MV-4-11 (cell line): ENCODE measurements at places on chromosomes 3 and 15.

DNA sequence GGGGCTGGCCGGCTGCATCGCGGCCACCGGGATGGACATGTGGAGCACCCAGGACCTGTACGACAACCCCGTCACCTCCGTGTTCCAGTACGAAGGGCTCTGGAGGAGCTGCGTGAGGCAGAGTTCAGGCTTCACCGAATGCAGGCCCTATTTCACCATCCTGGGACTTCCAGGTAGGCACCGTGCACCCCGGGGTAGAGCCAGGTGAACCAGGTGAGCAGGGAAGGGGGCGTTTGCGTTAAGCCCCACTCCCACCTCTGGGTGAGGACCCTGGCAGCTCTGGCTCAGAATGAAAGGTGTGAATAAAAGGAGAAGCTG is 267 bp downstream of the CLDN18 start:
- no peak for DNase-seq

GRCh38 chr3:52036222-52036694 is 20.1 kb downstream of the DUSP7 start:
- no peak for DNase-seq

DNA sequence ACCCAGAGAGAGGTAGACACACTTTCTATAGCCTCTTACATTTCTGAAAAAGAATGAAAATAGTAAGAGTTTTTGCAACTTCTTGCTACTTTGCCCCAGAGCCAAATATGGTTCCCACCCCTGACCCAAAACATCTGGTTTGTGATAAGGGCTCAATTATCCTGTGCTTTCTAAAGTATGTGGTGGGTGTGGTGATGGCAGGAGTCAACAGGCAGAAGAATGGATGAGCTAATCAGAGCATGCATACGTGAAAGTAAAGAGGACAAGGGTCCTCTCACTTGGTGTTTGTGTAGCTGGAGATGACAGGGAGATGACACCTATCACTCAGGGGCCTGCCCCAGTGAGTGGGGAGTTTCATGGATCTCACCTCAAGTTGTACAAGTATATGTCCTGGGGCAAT is 19.1 kb downstream of the KBTBD8 start:
- DNase-seq = no peak

GRCh38 chr15:76155731-76156130 is 95.9 kb downstream of the TMEM266 start:
- no peak for DNase-seq

GRCh38 chr3:195227871-195228270 is 43.1 kb downstream of the XXYLT1 start:
- DNase-seq = no peak

GRCh38 chr15:31069360-31070000 is 32.0 kb downstream of the TRPM1 start:
- DNase-seq = no peak

GRCh38 chr3:177212278-177212610 is 15.0 kb upstream of the TBL1XR1 start:
- no peak for DNase-seq

DNA sequence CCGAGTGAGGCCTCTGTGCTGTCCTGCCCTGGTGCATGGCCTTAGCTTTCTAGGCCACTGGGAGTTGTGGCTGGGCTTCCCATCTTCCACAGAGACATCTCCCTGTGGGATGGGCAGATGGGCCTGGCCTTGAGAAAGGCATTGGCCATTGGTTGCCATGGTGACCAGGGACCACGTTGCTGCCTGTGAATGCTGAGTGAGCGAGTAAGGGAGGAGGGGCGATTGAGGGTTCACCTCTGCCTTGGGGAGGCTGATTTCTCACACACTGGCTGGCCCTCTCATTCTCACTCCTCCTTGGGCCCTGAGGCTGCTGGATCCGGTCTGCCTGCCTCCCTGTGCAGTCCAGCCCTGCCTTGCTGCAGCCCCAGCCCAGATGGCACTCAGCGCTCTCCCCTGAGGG is 26.4 kb upstream of the DOCK3 start:
- DNase-seq = no peak

GRCh38 chr3:133899311-133899710 is 3.6 kb upstream of the RAB6B start:
- no peak for DNase-seq

GRCh38 chr15:94305133-94305532 is 73.8 kb downstream of the MCTP2 start:
- DNase-seq = peak; percentile 39

DNA sequence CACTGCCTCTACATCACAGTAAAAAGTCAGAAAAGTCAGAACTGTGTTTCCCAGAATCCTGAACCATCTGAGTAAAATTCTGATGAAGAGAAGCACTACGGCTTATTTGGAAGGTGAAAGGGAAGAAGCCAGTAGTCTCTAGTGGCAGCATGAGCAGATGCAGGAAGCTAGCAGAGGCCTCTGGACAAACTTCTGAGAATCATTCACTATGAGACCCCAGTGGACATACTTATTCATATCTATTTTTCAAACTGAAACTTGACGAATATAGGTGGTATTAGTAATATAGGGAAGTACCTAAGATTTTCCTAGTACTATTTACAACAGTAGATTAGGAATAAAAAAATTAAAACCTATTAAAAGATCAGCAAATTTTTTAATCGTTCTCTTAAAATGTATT is 272.8 kb upstream of the TTC14 start:
- no peak for DNase-seq

DNA sequence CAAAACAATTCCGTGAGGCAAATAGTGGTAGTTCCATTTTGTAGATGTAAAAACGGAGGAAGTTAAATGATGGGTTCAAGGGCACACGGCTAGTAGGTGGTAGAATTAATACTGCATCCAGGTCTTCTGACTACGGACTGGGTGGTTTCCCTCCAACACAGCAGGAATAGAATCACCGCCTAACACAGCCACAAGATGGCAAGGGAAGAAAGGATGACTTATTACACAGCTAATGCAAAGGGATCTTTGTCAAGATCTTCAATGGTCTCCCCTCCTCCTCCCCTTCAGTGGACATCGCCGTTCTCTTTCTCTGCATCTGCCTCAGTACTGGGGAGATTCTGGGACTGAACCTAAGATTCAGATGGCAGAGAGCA is 524 bp upstream of the TOPBP1 start:
- DNase-seq = no peak

DNA sequence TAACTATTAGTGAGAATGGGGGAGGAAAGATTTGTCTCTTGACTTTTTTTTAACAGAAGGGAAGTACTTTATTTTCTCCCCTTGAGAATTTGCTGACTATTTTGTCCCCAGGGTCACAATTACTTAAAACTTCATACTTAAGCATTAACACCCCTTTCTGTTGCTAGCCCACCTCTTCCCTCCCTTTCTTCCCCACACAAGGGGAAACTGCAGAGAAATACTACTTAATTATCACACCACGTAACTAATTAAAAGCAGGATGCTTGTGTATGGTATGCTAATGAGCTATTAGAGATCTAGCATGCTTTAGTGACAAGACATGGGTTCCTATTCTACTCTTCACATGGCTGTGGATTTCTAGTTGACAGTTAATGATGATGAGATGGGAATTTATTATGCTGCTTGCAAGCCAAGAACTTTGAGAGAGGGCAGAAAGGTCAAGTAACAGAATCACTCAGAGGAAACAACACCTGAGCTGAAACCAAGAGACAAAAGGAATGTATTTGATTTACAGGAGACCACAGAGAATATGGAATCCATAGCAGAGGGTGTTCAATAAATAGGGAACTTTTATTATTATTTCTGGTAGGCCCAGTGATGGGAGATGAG is 179.2 kb downstream of the LSAMP start:
- DNase-seq = no peak

- no peak for DNase-seq
Measured at GRCh38 chr3:183873914-183874313, 10.8 kb downstream of the PARL start.

- peak; percentile 12 for DNase-seq
Measured at GRCh38 chr15:56205061-56205876, 38.4 kb downstream of the RFX7 start.

DNA sequence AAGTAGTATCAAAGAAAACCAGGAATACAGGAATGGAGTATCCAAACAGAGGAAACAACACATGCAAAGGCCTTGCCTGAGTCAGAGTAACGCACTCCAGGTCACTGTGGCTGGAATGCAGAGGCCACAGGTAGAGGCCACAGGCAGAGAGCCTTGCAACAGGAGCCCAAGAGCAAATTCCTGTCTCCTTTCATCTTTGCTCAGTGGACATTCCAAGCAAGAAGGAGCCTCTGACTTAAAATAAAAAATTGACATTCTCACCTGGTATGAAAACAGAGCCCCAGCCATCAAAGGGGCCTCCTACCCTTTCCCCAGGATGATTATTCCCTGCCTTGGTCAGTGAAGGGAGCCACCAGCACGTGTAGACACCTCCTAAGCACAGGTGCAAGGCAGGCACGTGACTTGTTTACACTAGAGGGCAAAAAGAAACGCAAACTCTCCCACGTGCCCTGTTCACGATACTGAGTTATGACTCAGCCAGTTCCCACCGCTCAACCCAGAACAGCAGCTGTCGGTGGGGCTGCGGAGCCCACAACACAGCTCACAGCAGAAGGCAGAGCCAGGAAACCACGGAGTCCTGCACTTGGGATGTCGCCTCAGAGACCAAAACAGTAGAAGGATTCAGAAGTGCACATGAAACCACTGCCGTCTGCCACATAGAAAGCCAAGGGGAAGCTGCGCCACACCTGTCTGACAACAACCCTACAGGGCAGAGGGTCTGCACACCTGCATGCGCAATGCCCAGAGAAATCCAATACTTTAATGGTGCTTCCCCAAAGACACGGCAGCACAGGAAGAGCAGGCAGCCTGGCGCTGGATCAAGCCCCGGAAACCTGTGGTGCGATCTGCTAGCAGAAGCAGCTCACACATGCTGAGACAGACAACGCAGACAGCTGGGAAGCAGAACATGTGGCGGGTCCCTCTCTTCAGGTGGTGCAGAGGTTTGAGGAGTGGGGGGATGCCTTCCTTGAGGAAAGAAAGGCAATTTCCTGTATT is 52.1 kb downstream of the ITGB5 start:
- peak; percentile 70 for DNase-seq

DNA sequence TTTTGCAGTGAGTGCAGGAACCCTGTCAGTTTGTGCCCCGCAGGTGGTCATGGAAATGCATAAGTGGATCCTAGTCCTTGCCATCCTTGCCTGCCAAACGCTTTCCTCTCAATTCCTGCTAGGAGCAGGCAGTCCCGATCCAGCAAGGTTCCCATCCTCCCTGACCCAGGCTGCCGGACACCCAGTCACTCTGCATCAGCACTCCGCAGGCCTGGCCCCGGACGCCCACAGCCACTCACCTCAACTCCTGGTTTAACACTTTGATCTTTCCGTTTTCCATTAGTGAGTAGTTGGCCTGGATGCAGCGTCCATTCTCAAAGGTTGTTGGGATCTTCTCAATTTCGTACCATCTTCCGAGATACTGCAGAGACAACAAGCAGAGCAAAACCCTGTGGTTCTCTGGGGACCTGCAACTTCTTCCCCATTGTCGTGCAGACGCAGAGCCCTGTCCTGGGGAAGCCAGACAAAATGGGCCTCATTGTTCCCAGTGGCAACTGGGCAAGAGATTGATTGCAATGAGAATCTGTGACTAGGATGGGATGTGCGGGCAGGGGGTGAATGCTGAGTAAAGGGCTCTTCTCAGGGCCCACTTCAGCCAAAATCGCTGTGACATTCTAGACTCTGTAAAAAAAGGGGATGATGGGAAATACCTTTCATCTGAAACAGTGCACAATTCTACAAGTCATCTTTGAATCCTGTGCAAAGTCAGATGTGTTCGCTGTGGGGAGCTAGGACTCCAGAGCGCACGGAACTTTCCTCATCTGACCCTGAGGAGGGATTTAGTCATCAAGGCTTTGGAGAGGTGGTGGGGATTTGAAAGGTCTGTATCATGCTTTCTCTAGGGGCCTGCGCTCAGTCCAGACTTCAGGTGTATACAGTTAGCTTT is 9.9 kb downstream of the APOD start:
- DNase-seq = no peak

DNA sequence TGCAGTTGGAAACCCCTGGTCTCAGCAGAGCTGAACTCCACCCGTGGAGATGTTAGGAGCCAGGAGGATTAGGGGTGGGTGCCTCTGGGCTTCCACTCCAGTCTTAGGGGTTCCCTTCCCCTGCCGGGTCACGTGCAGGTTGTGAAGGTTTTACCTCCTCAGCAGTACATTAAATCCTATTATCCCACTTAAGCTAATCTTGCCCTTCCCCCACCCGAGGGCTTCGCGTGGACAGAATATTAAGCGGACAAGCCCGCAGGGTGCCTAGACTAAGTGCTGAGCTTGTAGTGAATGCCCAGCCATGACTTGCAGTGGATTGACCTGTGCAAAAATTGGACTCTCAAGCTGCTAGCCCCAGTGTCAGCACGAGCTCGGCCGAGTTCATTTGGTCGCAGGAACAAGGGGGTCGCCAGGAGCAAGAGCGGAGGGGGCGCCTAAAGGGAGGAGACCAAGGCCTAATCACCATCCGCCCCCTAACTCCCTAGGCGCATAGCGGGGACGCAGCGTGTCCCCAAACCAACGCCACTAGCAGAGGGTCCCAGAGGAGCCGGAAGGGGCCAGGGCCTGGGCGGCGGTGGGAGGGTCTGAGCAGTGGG is 498 bp upstream of the SEMA4B start:
- DNase-seq = no peak

DNA sequence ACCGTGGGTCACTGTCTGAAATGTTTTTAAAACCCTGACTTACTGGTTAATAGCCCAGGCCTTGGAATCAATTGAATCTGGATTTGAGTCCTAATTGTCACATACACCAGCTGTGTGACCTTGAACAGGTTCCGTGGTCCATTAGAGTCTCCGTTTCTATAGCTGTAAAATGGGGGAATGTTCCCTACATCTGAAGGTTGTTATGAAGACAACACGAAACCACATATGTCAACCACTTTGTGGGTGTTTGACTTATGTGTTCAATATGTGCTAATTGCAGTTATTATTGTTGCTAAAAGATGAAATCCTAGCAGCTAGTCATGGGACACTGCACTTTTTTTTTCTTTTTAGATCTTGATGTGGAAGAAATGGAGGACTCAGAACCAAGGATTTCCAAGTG is 35.3 kb downstream of the ZBTB38 start:
- DNase-seq = no peak

DNA sequence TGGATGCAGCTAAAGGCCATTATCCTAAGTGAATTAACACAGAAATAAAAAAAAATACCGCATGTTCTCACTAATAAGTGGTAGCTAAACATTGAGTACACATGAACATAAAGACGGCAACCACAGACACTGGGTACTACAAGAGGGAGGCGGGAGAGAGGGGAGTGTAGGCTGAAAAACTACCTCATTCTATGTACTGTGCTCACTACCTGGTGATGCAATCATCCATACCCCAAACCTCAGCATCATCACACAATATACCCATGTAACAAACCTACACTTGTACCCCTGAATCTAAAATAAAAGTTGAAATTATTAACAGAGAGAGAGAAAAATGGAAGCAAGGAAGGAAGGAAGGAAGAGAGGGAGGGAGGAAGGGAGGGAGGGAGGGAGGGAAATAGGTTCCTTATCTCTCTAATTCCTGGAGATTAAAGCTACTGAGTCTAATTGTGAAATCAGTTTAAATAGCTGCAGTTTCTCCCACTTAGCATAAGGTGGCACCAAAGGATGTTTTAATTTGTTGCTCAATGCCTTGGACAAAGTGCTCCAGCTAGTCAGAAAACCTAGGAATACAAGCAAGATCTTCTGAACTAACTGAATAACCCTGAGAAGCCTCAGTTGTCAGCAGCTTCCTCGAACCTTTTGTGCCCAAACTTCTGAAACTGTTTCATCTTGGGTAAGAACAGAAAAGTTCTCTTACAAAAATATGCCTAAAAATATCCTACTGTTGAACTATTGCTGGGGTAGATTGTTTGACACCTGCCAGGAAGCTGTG is 79.4 kb upstream of the ATP11B start:
- DNase-seq = peak; percentile 77

GRCh38 chr15:98740963-98741362 is 92.6 kb downstream of the IGF1R start:
- DNase-seq = no peak
